ENCODE measurements at places on chromosomes 1 and 21.

- no peak for DNase-seq
These were observed 93.8 kb upstream of the RUNX3 start for GRCh38 chr1:25023826-25024225.

GRCh38 chr1:241219449-241219848 is 137.6 kb downstream of the RGS7 start:
- DNase-seq = no peak

- DNase-seq = no peak
These were observed 25.5 kb upstream of the TNFRSF1B start for GRCh38 chr1:12141163-12141850.

- DNase-seq = no peak
These were observed 21.5 kb downstream of the DHCR24 start for GRCh38 chr1:54865238-54866073.

DNA sequence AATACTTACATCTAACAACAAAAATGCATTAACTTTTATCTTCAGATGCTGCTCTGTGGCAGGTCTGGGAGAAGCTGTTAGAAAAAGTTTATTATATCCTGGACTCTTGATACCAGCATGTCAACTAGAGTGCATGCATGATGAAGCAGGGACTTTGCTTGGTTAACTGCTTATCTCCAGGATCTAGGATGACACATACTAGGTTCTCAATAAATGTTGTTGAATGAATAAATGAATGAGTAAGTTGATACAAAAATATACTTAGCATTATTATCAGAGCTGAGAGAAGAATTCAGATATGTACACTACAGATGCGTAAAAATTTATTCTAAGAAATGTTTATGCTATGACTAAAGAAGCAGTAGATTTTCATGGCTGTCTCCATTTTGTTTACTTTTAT is 304.3 kb downstream of the LTN1 start:
- DNase-seq = no peak

DNA sequence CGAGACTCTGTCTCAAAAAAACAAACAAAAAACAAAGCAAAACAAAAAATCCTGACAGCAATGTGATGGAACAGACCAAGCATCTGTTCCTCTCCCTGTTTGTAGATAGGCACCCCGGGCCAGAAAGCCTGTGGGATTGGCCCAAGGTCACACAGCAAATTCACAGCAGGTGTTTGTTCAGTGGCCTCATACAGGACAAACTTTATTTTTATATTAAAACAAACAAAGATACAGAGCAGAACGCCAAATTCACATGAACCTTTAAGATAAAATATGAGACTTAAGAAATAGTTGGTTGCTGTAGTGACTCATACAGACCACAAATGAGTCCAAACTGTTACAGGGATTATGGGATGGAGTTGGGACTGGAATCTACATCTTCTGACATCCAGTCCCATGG is 2.3 kb upstream of the CELA2A start:
- no peak for DNase-seq
